Activated CD4-positive, alpha-beta memory T cell treated with anti-CD3 and anti-CD28 coated beads for 36 hours (primary cell): ENCODE measurements at places on chromosomes 12 and 14.

DNA sequence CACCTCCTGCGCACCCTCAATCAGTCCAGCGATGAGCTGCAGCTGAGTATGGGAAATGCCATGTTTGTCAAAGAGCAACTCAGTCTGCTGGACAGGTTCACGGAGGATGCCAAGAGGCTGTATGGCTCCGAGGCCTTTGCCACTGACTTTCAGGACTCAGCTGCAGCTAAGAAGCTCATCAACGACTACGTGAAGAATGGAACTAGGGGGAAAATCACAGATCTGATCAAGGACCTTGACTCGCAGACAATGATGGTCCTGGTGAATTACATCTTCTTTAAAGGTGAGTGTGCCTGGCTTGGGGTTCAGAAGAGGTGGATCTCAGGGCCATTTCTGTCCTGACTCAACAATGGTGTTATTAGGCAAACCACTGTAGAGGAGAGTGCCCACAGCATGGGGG lies 2.6 kb downstream of the SERPINA3 start:
- DNase-seq, result no peak

DNA sequence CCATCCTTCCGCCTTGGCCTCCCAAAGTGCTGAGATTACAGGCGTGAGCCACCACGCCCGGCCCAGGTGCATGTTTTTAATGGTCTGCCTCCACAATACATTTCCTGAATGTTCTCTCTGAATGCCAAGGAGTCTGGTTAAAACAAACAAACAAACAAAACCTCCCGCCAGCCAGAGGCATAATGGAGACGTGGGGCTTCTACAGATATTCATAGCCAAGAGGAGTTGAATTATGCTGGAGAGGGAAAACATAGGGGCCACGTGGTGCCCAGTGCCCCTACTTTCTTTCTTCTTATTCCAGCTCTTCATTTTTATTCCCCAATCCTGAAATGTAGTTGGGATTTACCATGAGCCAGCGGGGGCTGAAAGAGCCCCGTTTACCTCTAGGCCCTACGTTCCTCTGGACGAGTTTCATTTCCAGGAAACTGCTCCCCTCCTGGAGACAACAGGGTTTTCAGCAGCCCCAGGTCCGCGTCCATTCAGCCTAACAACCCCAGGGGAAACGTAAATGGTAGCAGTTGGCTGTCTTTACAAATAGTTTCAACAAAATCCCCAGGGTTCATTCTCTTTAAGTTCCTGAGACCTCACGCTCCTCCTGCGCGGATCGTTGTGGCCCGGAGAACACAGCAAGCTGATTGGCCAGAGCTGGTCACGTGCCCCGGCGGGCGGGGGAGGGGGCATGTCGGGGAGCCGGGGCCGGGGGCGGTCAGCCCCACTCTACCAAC lies 108.5 kb upstream of the ESRRB start:
- DNase-seq, result peak; percentile 12

- no peak for DNase-seq
Observed at GRCh38 chr12:112546339-112546738, 127.6 kb downstream of the PTPN11 start.

- no peak for DNase-seq
Observed at GRCh38 chr14:33454707-33455106, 496.2 kb downstream of the EGLN3 start.

- DNase-seq, result no peak
Observed at GRCh38 chr12:39047539-39048262, 142.3 kb upstream of the CPNE8 start.

DNA sequence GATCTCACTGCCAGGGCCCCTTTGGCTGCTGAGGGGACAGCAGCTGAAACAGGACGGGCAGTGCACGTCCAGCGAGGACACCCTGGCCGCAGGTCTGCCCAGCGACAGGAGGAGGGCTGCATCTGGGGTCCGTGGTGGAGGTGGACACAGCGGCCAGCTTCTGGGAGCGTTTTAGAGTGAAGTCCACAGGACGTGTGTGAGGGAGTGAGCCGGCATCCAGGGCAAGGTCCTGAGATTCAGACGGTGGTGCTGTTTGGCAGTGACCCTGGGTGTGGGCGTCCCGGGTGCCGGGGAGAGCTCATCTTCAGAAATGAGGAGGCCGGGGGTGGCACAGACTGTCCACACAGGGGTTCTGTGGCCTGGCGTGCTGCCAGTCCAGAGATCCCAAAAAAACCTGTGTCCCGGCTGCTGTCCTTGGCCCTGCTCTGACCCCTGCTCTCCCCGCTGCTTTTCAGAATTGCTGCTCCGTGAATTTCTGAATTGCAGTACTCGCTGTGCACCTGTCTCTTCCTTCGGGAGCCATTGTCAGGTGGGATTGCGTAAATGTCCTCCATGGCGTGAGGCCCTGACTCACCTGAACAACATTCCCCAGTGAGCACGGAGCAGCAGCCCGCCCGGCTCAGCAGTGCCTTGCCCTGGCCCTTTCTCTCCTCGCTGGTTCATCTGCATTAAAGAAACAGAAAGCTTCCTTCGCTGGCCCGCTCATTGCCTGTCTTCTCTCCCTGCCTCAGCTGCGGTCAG lies 183.5 kb upstream of the C14orf180 start:
- no peak for DNase-seq

DNA sequence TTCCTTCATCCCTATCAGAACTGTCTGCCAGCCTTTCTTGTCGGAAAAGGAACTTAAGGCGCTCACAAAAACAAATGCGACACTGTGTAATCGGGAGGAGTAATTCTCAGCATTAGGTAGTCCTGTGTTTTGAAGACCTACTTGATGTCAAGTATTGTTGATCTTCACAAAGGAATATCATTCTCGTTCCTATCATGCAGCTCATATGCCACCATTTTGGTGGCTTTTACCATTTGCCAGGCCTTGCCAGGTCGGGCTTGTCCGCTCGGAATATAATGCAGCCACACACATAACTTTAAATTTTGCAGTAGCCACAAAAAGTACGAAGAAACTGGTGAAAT lies 903 bp upstream of the PPP4R3A start:
- DNase-seq, result no peak

DNA sequence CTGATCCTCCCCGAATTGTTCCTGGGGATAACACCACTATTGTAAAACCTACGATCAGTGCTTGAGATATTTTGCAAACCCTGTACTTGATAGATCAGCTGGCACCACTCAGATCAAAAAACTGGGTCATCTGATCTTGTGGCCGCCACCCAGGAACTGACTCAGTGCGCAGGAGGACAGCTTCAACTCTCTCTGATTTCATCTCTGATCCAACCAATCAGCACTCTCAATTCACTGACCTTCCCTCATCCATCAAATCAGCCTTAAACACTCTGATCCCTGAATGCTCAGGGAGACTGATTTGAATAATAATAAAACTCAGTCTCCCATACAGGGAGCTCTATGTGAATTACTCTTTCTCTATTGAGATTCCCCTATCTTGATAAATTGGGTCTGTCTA lies 4.2 kb upstream of the XPOT start:
- peak; percentile 67 for DNase-seq
